ENCODE measurements at places on chromosomes 1 and 21.
A peak's percentile ranks its signal among the peaks of the same experiment; 100 is the strongest.

GRCh38 chr1:247084771-247085170, 6.2 kb upstream of the ZNF670 start:
- no peak for DNase-seq

GRCh38 chr1:219733511-219734174, 120.7 kb upstream of the ZC3H11B start:
- DNase-seq = no peak

DNA sequence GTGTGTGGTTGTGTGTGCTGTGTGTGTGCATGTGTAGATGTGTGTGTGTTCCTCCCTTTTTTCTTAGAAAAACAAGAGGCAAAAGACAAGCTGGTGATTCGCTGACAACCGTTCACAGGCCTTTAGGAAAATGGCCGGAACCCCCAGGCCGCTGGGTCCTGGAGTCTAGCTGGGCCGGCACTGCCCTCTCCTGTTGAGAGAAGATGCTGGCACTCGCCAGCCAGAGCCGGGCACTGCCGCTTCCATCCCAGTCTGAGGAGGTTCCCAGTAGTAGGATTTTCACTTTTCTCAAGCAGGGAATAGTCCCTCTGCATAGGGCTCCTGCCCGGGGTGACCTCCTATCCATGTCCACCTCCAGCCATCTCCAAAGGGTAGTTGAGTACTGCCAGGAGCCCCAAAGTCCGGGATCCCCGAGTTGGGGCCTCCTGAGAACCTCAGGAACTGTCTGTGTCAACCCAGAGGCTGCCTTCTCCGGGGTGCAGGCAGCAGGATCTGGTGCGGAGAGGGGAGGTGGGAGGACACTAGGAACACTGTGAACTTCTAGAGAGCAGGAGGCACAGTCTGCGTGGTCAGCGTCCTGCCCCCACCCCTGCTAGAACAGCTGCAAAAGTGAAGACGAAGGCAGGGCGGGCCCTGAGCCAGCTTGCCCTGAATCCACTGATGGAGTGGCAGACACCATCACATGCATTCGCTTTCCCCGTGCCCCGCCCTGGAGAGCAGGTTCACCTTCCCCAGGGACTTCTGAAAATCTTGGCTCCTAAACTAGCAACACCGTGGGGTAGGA, 44.1 kb upstream of the ARHGEF16 start:
- no peak for DNase-seq

- no peak for DNase-seq
Measured at GRCh38 chr1:41687007-41687406, 202.5 kb upstream of the EDN2 start.

GRCh38 chr1:206823727-206824126, 41.7 kb upstream of the IL20 start:
- no peak for DNase-seq

DNA sequence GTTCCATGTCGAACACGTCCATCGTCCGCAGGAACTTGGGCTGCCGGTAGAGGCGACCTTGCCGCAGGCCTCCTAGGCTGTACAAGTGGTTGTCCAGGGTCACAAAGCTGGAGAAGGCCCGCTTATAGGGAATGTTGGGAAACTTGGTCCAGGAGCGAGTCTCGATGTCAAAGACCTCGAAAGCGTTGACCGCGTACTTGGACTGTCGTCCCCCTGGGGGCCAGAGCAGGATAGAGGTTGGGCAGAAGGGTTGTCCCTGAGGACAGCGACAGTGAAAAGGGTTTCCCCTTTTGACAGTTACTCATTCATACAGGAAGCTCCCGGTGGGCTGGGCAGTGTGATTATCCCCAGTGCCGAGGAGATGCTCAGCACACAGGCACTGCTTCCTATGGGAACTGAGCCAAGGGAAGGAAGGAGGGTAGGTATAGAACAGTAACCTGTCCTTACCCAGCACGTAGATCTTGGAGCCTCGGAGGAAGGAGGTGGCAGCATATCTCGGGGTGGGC, 17.5 kb downstream of the KLHDC8A start:
- DNase-seq = no peak

- DNase-seq = peak; percentile 88
Measured at GRCh38 chr1:77605246-77606026, 77.0 kb downstream of the ZZZ3 start.

DNA sequence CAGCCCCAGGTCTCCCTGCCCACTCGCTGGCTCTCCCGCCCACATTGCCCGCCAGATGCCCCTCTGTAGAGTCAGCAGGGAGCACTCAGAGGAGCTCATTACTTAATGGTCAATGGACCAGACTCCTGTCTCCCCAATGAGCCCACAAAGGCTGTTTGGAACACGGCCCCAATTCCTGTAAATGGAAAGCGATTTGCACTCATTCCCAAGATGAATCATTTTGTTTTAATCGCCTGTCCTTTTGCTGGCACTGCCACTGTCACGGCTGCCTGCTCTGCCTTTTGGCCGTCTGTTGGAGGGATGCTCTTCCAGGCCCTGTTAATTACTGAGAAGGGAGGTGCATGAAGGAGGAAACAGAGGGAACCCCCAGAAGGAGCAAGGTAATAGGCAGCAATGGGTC, 44.8 kb upstream of the ATP2B4 start:
- DNase-seq = no peak

GRCh38 chr1:201530741-201531531, 8.0 kb upstream of the NAV1 start:
- DNase-seq = peak; percentile 89

DNA sequence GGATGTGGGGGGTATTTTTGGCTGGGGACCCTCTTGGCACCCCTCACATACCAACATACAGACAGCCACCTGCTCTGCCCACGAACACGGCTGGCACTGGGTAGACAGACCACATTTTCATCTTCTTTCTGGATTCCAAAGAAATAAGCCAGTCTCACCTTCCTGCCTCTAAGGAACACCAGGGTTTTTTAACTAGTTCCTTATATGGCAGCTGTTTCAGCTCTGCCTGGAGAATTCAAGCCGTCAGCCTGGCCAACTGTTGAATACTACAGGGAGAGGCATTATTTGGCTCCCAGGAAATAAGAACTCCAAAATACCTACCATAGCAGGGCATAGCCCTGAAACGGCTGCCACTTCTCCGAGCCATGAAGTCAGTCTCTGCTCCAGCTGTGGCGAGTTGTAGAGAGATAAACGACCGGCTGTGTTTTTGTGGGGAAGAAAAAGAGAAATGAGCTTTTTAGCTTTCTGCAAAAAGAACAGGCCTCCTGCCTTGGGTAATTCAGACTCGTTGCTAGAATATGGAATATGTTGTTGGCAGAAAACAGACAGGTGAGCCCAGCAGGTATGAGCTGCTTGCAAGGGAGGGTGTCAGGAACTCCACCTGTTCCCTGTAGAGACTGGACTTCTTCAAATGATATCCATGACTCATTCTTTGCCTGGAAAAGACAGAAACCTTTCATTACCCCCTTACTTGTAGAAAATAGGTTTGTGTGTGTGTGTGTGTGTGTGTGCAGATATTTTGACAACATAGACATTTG, 51.8 kb downstream of the MT1HL1 start:
- no peak for DNase-seq
